ENCODE measurements at places on chromosomes 16 and 17.
A peak's percentile ranks its signal among the peaks of the same experiment; 100 is the strongest.

- no peak for DNase-seq
Observed at GRCh38 chr17:78113804-78114785, 14.5 kb downstream of the TMC6 start.

DNA sequence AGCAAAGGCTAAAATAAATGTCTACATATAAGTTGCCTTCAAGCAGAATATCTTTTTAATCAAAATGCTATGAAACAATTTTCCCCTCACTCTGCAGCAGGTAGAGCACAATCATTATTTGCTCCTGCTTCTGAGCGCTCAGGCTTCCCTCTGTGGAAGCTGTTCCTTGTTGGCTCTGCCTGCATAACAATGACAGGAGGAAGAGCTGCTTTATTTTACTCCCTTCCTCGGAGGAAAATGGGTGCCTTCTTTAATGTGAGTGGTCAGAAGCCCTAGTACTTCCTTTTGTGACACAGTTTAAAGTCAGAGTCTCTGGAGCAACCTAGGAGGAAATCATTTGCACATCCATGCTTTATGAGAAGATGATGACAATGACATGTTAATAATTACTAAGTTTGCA is 492.1 kb downstream of the CDH8 start:
- no peak for DNase-seq

DNA sequence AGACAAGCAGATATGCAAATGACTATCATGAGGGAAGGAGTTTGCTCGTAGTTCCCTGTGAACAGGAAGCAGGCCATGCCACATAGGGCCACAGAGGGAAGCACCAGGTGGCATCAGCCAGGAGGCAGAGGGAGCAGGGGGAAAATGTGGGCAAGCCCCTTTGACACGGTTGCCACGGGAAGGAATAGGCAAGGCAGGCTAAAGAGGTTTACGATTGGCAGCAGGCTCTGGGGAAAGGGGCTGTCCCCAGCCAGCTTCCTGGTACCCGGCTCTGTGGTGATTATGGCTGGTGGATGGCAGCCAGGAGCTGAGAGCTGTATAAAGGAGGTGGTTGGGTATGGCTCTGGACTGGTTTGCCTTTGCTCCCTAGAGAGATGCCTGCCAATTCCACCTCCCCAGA is 848 bp downstream of the CES3 start:
- no peak for DNase-seq

GRCh38 chr17:57834146-57834741 is 15.6 kb downstream of the MRPS23 start:
- no peak for DNase-seq

- no peak for DNase-seq
Observed at GRCh38 chr17:74215342-74215727, 2.0 kb downstream of the TTYH2 start.

- DNase-seq: no peak
Observed at GRCh38 chr16:57624806-57625500, 3.5 kb upstream of the ADGRG1 start.

DNA sequence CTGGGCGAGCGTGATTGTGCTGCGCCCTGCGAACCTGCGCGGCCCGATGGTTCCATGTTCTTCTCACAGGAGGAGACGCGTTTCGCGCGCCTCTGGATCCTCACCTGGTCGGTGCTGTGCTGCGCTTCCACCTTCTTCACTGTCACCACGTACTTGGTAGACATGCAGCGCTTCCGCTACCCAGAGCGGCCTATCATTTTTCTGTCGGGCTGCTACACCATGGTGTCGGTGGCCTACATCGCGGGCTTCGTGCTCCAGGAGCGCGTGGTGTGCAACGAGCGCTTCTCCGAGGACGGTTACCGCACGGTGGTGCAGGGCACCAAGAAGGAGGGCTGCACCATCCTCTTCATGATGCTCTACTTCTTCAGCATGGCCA is 1.0 kb downstream of the FZD2 start:
- DNase-seq: no peak

GRCh38 chr16:5001571-5001970 is 32.2 kb downstream of the NAGPA start:
- no peak for DNase-seq

- DNase-seq: no peak
Observed at GRCh38 chr17:39716879-39717536, 13.3 kb downstream of the MIEN1 start.

GRCh38 chr16:78988361-78988969 is 612.1 kb downstream of the MAF start:
- DNase-seq: no peak

DNA sequence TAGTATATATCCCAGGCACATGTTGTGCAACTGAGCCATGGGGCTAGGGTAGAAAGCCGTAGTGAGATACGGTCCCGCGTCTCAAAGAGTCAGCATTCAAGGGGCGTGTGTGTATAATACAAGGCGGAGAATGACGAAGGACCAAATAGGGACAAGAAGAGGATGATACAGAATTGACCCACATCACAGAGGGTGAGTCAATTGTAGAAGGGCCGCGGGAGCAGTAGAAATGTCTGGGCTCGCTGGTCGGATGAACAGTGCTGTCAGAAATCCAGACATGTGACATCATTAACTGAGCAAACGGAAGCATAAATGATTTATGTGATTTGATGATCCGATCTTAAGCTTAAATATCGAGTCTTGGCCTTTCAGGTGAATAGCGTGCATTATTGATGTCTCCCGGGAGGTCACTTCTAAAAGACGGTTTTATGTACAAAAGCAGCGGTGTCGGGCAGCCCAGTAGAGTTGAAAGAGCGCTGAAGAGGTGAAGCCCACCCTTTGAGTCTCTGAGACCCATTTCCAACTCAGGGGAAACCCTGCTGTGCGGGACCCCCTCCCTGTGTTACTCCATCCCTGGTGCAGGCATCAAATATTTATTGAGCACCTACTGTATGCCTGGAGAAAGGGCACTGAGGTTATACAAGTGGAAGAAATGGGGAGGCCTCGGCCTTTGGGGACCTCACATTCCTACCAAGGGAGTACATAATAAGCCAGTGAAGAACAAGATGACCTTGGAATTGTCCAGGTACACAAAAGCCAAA is 45.1 kb downstream of the ATP2C2 start:
- DNase-seq: no peak

DNA sequence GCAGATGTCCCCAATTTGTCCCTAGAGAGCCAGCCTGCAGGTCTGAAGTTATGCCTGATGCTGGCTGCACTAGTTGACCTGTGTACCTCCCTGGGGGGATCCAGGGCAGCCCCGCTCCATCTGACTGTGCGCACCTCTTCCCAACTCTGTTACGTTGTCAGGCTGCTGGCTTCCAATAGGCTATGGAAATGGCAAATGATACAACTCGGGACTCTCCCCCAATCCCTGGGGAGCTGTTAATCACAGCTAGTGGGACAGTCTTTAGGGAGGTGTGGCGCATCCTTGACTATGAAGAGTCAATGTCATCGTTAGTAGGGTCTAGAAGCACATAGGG is 30.1 kb downstream of the GPRC5B start:
- DNase-seq: no peak

DNA sequence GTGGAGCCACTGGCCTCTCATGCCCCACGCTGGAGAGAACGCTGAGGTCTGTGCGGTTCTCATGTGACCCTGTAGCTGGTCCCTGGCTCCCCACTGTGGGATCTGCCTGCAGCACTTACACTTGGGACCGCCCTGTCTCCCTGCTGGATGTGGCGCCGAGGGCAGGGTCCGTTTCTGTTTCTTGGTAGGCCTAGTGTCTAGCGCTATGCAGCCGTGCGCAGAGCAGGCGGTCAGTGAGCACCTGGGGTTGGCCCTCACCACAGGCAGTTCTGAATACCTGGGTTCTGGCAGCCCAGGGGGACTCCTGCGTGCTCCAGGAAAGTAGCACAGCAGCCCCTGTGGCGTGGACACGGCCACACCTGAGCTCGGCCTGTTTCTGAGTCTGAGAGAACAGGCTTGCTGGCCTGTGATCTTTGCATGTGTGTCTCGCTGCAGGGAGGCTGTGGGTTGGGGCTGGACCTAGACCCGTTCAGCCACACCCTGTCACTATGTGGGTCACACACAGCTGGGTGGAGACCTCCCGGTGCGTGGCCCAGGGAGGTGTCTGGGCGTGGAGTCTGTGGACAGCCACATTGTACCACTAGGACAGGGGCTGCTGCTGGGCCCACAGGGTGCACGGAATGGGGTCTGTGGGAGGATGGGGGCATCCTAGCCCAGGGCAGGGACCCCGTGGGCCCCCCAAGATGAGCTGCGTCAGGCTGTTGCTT is 2.8 kb downstream of the CAPN15 start:
- DNase-seq: no peak

- no peak for DNase-seq
Observed at GRCh38 chr17:47993031-47993564, 22.2 kb downstream of the CDK5RAP3 start.

DNA sequence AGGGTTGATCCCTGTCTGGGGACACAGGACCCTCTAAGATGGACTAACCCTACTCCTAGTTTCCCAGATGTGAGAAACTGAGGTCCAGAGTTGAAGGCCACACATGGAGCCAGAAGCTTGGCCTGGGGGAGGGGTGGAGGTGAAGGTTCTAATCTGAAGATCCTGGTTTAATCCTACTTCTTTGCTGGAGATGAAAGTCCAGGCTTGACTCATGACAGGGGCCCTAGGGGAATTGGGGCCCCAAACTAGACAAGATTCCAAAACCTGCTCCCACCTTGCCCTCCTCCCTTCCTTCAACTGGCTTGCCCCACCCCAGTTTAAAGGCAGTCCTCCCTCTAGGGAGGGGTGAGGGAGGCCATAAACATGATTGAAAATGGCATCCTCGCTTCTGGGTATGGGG is 21.6 kb downstream of the IGF2BP1 start:
- DNase-seq: no peak

GRCh38 chr17:52106638-52107261 is 51.8 kb downstream of the CA10 start:
- DNase-seq: peak; percentile 17

DNA sequence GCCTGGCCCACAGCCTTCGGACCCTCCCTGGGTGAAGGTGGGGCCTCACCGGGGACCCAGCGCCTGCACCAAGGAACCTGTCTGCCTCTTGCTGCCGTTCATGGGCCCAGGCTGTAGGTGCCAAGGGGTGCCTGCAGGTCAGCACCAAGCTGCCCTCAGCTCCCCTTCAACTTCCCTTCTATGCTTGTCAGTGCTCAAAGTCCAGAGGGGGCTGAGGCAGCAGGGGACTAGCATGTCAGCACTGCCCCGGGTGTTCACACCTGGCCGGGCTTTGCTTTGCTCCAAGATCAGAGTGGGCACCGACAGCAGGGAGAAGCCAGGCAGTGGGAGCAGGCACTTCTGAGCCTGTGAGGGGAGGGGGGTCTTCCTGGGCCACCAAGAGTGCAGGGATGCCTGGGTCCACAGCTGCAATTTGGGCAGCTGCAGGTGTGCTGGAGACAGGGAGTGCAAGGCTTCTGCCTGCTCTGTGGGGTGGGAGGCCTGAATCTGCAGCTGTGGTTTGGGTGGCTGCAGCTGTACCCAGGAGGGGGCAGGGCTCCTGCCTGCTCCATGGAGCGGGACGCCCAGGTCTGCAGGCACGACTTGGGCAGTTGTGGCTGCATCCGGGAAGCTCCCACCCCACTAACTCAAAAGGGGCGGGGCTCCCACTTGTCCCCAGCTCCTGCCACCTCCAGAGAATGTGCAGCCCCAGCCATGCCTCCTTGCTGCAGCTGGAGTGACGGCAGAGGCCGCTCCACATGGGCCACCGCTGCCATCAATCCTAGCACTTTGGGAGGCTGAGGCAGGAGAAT is 27.6 kb upstream of the PRM1 start:
- no peak for DNase-seq

GRCh38 chr17:80856863-80857755 is 134.5 kb upstream of the CHMP6 start:
- DNase-seq: no peak

- no peak for DNase-seq
Observed at GRCh38 chr16:66263973-66264310, 102.5 kb upstream of the CDH5 start.

GRCh38 chr16:50390371-50390771 is 21.6 kb upstream of the BRD7 start:
- no peak for DNase-seq

GRCh38 chr16:28082624-28083023 is 19.1 kb upstream of the GSG1L start:
- no peak for DNase-seq

GRCh38 chr16:76114681-76115080 is 162.5 kb upstream of the CNTNAP4 start:
- peak; percentile 8 for DNase-seq

GRCh38 chr16:20940871-20941635 is 40.5 kb downstream of the LYRM1 start:
- no peak for DNase-seq

GRCh38 chr17:68847711-68848110 is 107.5 kb downstream of the ABCA8 start:
- no peak for DNase-seq

DNA sequence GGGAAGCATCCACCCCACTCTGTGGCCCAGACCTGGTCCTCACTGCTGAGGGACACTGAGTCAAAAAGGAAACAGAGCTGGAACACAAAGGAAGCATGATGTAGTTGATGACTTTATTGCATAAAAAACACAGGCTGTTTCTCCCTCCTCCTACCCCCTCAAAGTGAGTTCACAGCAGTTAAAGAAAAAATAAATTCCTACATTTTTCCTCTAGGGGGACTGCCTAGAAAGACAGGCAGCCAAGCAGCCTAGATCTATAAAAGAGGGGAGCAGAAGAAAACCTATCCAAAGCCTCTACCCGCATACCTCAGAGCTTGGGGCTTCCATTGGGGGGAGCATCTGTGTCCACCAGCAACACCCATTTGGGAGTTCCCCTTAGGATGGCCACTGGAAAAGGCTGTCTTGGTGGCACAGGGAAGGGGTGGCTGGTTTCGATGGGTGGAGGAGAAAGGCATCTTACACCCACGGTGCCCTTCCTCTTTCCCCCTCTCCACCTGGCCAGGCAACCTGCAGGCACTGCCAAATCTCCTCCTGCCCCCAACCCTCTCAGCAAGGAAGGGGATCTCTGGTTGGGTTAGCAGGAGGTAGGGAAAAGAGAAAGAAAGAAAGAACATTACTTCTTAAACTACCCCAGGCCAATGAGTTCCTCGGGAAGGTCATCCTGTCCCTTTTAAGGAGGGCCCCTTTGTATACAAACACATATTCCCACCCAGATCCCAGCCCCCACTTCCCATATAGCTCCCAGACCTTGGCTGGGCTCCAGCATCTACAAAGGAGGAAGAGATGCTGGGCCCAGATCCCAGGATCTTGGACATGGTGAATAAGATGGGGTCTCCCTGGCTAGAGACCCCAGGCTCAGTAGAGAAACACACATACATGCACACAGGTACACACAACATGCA is 4.0 kb upstream of the SCRN2 start:
- no peak for DNase-seq

GRCh38 chr16:4991754-4992153 is 33.6 kb downstream of the SEC14L5 start:
- DNase-seq: no peak

GRCh38 chr16:53689636-53690035 is 14.0 kb downstream of the RPGRIP1L start:
- DNase-seq: no peak

GRCh38 chr17:61130330-61130729 is 269.3 kb upstream of the TBX2 start:
- no peak for DNase-seq

Measured in fibroblast of skin of left quadriceps (primary cell).